ENCODE measurements at places on chromosomes 4 and X.

DNA sequence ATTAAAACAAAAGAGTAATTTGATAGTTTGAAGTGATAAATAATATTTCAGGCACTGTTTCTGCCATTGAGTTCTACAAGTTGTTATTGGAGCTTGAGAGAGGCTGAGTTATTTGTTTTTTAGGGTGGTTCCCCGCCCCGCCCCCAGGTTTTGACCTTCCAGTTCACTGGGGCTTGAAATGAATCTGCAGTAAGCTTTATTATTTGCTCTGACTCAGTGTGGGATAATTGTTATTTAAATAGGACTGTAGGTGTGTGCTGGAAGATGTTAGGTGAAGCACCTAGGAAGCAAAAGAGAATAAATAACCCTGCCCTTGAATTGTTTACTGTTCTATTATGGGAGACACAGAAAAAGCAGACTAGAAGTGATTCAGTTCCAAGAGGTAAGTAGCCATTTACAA lies 81.2 kb upstream of the KCNIP4 start:
- no peak for DNase-seq

DNA sequence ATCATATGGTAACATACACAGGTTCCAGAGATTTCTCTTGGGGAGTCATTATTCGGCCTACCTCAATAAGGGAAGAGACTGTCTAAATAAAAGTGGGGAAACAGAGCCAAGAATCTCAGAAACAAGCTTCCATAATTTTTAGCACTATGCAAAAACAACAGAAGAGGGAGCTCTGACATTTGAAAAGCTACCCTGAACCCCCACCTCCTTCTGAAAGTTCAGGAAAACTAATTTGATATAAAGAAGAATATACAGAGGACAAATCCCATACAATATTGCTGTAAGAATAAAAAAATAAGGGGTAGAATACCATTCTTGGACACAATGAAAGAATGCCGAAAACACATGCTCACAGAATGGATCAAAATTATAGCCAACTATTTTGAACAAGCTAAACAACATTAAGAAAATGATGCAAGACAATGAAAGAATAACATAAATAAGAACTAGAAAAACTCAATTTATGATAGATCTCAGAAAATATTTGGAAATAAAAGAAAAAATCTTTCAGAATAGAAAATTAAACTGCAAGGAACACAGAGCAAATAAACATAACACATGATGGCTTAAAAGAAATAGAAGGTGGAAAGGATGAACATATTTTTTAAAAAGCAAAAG lies 14.4 kb upstream of the ZNF41 start:
- DNase-seq, result no peak

GRCh38 chr4:110309675-110310074 lies 111.3 kb upstream of the ELOVL6 start:
- DNase-seq, result no peak

DNA sequence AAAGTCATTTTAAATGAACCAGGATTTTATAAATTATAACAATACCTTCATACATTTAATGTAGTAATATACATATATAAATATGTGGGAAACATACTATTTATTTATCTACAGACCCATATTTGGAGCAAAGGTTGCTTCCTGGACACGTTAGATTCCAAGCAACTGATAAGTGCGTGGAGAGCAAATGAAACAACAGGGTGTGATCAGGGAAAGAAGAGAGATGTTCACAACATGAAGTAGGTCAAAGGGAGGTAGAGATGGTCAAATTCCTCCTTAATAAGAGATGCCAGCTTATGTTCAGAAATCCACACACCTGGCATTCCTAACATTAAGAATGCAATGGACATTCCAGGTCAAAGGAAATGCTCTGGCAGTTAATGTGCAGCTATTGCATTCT lies 53.1 kb upstream of the HPGD start:
- DNase-seq, result no peak
